Lower leg skin (tissue), 4 donors: ENCODE measurements at places on chromosomes 2 and 18. TPM values are rescaled to one million over a fixed set of nuclear protein-coding genes. Genes with fewer than 3 reads are reported as not detected.

The LOXHD1 gene
- total RNA-seq = 0.97 TPM

The SETBP1 gene
- 16.6 TPM for total RNA-seq

The ANTXR1 gene
- total RNA-seq = 54.1 TPM

The GYPC gene
- total RNA-seq = 16.9 TPM

The CIB4 gene
- total RNA-seq = not detected

The GKN2 gene
- not detected for total RNA-seq

The ANKRD30BL gene
- not detected for total RNA-seq

The ALPP gene
- total RNA-seq = not detected

The PHOSPHO2 gene
- total RNA-seq = 2.7 TPM

The TDRD15 gene
- not detected for total RNA-seq

The GRHL1 gene
- total RNA-seq = 104 TPM

The C18orf32 gene
- total RNA-seq = 16.5 TPM

The NETO1 gene
- 0.17 TPM for total RNA-seq

The KIF5C gene
- total RNA-seq = 1.3 TPM

The TRPM8 gene
- 0.46 TPM for total RNA-seq

The REG3A gene
- not detected for total RNA-seq

The SULT1C4 gene
- total RNA-seq = 0.17 TPM

The TXNDC2 gene
- not detected for total RNA-seq

The CNRIP1 gene
- 7.2 TPM for total RNA-seq

The EVX2 gene
- not detected for total RNA-seq

The PKDCC gene
- total RNA-seq = 13.3 TPM

The CABYR gene
- total RNA-seq = 0.68 TPM

The BCL11A gene
- total RNA-seq = 94.4 TPM

The ADD2 gene
- total RNA-seq = 0.66 TPM

The CDK5R2 gene
- not detected for total RNA-seq

The CFC1 gene
- total RNA-seq = not detected

The TSPYL6 gene
- not detected for total RNA-seq

The ANKRD30B gene
- 0.10 TPM for total RNA-seq

The COX5B gene
- total RNA-seq = 206 TPM

The CXCR1 gene
- total RNA-seq = 0.15 TPM

The COBLL1 gene
- 68.3 TPM for total RNA-seq

The IAH1 gene
- 33.1 TPM for total RNA-seq

The TMEM247 gene
- not detected for total RNA-seq

The TGFA gene
- total RNA-seq = 64.9 TPM

The COL3A1 gene
- 28.0 TPM for total RNA-seq

The MSH2 gene
- total RNA-seq = 11.9 TPM

The TLX2 gene
- total RNA-seq = not detected

The IL36RN gene
- 97.5 TPM for total RNA-seq

The ABCB11 gene
- 0.49 TPM for total RNA-seq

The FTCDNL1 gene
- total RNA-seq = not detected

The RESP18 gene
- not detected for total RNA-seq

The TRMT61B gene
- 8.3 TPM for total RNA-seq

The SERTAD2 gene
- total RNA-seq = 31.8 TPM

The RNU2-63P gene
- total RNA-seq = not detected

The LYG2 gene
- total RNA-seq = not detected

The ATP8B1 gene
- total RNA-seq = 32.1 TPM
